ENCODE measurements at places on chromosomes 3 and 15. TPM values are rescaled to one million over a fixed set of nuclear protein-coding genes. Genes with fewer than 3 reads are reported as not detected.
A peak's percentile ranks its signal among the peaks of the same experiment; 100 is the strongest.

- DNase-seq = no peak
These were observed 124.0 kb downstream of the NR1D2 start for GRCh38 chr3:24069045-24069444.

GRCh38 chr3:172461530-172462138 lies 13.4 kb upstream of the GHSR start:
- no peak for DNase-seq

DNA sequence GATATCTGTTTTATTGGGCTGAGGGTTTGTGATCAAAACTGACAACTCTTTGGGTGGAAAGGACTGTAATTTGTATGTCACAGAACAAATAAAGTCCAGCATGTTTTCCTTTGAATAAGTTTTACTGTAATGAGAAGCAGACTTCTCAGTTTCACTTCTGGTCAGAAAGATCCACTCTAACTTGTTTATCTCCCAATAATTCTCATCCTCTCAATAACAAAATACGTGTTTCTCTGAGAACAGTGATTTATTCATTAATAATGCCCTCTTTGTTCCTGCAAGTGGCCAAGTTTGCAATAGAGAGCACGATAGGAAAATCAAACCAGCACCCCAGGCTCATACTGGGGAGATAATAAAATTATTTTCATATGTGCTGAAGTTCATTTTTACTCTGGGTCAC lies 190.6 kb downstream of the CNTN3 start:
- no peak for DNase-seq

DNA sequence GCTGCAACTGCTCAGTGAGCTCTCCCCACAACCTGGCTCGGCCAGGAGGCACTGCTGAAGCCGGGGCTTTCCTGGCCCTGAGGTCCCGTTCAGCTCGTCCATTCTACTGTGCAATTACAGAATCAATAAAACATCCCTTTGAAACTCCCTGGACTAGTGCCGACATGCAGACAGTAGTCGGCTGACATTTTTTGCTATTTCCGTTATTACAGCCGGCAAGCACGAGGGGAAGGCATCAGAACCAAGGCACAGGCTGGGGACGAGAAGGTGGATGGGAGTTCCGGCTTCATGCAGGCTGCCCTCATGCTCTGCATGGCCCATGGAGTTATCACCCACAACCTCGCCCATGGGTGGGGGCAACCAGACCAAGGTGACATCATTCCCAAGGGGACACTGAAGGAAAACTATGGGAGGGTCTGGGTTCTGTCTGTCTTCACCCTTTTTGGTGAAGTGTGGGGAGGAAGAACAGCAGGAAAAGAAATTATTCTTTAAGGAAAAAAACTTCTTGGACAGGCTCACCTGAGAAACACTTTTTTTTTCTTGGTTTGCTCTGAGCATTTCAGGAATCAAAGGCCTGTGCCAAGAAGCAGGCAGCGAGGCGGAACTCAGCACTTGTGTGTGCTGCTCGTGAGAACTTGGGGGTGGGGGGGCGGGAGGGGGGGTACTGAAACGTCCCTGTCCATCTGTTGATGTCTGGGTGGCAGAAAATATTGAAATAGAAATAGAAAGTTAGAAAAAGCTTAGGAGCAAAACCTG lies 154.5 kb downstream of the FOXP1 start:
- no peak for DNase-seq

DNA sequence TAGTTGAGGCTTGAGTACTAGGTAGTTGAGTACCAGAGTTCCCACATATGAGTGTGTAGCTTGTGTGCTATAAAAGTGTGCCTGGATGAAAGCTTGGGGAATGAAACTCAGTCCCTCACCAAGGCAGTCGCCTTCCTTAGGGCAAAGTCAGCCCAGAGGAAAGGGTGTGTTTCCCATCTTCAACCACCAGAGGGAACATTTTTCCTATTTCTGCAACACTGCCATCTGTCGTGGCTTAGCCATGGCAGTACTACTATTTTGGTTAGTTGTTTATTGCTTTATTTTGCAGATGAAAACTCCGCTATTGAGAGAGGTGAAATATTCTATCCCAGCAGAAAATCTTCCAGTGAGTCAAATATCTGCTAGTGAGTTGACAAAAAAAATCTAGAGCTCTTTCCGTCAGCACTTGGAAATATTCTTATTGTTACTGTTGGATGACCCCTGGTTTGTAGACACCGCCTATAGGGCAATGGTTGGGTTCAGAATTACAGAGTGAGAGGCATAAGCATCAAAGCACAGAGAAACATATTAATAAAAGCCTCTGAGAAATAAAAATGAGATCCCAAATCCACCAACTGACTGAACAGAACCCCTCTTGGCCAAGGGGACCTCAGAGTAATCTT lies 239.9 kb downstream of the CPNE4 start:
- peak; percentile 75 for DNase-seq

DNA sequence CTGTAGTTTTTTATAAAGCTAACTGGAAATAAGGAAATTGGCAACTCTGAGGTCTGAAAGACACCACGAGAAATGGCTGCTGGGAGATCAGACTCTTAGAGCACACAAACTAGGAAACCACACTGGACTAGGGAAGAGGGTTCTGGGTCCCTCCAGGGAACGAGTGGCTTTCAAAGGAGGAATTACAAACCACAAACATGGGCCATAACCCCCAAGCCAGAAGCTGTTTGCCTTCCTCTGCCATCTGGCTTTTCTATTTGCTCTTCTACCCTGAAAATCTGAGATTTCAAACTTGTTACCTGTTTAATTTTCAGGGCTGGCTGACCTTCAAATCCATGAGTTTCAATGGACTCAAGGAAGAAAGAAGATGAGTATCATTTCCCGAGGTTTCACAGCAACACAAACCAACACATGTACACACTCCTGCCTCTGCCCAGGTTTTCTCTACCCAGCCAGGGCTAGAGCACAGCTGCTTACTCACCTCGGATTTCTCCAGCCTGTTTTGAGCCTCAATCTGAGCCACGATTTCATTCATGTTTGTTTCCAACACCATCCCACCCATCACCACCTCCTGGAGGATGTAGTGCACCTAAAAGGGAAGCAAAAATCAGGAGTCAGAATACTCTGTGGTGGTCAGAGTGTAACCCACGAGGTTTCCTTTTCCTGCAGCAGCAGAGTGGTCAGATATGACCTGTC lies 22.6 kb upstream of the ANPEP start:
- no peak for DNase-seq

GRCh38 chr3:55717481-55717880 lies 230.4 kb upstream of the WNT5A start:
- no peak for DNase-seq

DNA sequence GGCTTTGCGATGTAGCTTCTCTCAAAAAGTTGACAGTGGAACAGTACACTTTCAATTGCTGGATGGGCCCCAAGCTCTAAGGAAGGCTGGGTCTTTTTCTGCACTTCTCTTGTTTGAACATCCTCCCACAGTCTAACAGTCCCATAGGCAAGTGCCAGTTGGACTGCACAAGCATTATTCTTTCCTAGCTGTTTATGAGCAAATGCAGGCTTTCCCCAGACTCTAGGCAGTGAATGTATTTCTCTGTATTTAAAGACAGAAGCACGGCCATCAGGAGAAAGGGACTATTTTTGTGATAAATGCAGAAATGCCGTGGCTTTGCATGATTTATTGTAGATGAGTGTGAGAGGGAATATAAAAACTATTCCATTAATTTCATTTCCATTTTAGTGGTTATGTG lies 539.3 kb upstream of the LMCD1 start:
- DNase-seq = no peak

GRCh38 chr15:31128919-31129768 lies 27.6 kb upstream of the TRPM1 start:
- DNase-seq = peak; percentile 93

- no peak for DNase-seq
These were observed 15.7 kb upstream of the ARID3B start for GRCh38 chr15:74525309-74525708.

- DNase-seq = no peak
These were observed 26.5 kb upstream of the ACTC1 start for GRCh38 chr15:34821831-34822230.

DNA sequence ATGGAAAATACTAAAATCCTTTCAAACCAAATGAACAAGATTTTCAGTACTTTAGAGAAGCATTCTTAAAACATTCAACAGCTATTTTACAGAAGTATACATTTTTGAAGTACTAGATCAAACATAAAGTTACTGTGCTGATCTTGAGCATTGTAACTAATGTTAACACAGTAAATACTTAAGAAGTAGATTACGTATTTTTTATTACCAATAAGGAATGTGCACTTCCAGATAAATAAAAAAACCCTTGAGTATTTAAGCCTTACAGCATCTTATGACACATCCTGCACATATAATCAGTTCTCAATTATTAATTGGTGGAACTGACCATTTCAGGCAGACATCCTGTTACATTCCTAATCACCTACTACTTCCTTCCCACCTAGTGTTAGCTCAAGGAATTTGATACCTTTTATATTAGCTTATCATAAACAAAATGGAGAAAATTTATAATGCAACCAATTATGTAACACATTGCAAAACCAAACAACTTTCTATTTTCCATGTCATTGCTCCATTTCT lies 32.8 kb downstream of the COPS2 start:
- DNase-seq = no peak

DUOX1 gene
- 0.02 TPM for total RNA-seq

HEMK1 gene
- 66.0 TPM for total RNA-seq

PDE12 gene
- total RNA-seq = 34.4 TPM

SPINK8 gene
- not detected for total RNA-seq

SCN5A gene
- total RNA-seq = not detected

COLQ gene
- total RNA-seq = 1.7 TPM

Measured in activated CD4-positive, alpha-beta T cell treated with anti-CD3 and anti-CD28 coated beads, Interleukin-2, amount 10 ng/mL, durations not matched to agents 24 days and 14 days (primary cell).